Stimulated activated CD4-positive, alpha-beta T cell treated with anti-CD3 and anti-CD28 coated beads, TNF-alpha, amount 100 ng/mL, for 1 hour (primary cell): ENCODE measurements at places on chromosomes 5 and 9.

DNA sequence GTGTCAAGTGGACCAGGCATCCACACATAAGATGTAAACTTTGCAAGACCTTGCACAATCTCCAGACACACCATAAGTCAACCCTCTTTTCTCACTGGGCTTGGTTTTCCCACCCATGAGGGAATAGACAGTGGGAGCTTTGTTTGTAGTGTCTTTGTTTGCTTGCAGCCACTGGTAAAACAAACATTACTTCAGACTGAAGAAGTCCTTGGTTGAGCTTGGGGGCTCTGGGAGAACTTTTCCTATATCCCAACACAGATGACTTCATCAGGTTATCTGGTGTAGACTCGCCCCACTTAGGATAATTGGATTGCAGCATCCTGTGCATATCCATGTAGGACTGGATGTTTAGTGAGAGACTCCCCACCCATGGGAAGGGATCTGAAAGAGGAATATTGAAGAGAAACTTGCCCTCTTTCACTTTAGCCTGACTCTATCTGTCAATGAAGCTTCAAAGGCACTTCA is 11.5 kb upstream of the ADGRV1 start:
- DNase-seq: no peak

DNA sequence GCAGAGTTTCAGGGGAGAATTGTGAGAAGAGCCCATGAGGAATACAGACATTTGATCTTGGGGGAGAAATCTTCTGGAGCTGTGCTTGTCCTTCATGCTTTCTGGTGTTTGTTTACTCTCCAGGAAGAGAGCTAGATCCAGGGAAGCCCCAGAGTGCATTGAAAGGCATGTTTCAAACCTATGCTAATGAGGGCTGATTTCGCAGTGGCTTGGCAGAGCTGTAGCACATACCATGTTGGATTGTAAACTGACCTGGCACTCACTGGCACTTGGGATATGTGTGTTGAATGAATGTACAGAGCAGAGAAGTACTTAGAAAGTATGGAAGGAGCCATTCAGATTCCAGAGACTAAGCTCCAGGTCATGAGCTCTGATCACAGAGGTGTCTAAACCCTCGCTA is 30.9 kb downstream of the TNFSF8 start:
- no peak for DNase-seq

GRCh38 chr5:135095052-135095715 is 61.2 kb upstream of the PITX1 start:
- no peak for DNase-seq

- DNase-seq: no peak
These were observed 9.1 kb upstream of the ERMP1 start for GRCh38 chr9:5841771-5842573.

- DNase-seq: no peak
These were observed 49.4 kb upstream of the SLC25A51 start for GRCh38 chr9:37953206-37953774.
